ENCODE measurements at places on chromosomes 1 and 21.

- no peak for DNase-seq
Measured at GRCh38 chr1:152876827-152877226, 1.3 kb upstream of the SMCP start.

DNA sequence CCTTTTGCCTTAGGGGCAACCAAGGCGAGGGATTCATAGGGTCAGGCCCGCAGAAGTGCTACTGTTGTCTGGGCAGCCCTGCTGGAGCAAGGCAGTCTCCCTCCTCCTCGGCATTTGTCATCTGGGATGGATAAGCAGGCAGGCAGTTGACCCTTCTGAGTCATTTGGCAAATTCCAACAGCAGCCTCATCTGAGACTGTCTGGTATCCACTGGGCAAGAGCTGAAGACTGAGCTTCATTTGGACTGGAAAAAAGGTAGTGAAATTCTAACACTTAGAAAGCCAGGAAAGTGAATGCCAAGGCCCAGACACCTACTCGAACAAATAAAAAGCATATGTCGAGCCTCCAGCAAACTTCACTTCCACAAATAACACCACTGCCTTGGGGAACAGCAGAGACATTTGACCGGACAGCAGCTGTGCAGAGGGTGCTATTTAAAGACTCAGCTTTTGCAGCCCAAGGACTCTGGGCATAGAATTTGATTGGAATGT lies 4.0 kb upstream of the ZBTB40 start:
- no peak for DNase-seq

DNA sequence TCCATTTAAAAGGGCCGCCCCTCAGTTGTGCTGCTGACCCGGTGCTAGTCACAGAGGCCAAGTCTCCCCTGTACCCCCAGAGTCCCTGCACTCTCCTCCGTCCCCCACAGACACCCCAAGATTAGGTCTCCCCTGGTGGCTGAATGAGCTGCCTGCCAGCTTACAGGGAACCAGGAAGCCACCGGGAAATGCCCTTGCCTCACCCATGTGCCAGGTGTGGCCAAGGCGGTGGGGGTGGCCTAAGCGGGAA lies 32.7 kb downstream of the HSPG2 start:
- no peak for DNase-seq

DNA sequence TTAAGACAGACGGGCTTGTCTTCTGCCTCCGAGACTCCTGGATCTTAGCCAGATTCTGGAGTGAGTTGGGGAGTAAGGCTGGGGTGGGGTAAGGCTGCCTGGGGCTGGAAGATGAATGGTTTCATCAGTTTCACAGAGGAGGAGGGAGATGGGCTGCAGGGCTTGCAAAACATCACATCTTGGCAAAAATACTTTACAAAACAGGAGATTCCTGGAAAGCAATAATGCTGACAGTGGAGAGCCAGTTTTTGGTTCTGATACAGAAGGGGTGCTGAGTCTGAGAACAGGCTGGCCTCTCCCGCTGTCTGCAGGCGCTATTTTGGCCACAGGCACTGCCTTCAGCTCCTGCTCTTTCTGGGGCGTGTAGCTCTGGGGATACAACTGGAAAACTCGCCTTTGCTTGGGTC lies 83.4 kb upstream of the KCNE2 start:
- DNase-seq = no peak

GRCh38 chr1:77978293-77978968 lies 441 bp downstream of the FUBP1 start:
- no peak for DNase-seq
